Erythroblast (primary cell): ENCODE measurements at places on chromosomes 7 and 10.
A peak's percentile ranks its signal among the peaks of the same experiment; 100 is the strongest.

GRCh38 chr10:104351061-104351702, 2.5 kb upstream of the CFAP58 start:
- peak; percentile 69 for DNase-seq

DNA sequence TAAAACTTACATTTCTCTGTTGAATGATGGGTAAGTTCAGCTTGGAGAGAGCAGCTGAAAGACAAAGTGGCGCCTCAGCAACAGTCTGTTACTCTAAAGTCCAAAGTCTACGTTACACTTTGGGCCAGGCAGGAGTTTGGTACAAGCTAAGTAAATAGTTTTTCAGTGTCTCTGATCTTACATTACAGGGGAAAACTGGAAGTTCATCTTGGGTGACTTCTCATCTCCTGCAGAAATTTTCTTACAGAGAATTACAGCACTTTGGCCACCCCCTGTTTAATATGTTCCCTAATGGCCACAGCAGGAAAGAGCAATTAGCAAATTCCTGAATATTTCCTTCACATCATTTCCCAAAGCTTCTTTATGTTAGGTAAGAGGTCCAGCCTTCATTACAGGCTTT, 67.1 kb downstream of the ABCC2 start:
- DNase-seq = no peak

GRCh38 chr7:1418505-1419309, 40.6 kb downstream of the MICALL2 start:
- peak; percentile 55 for DNase-seq

DNA sequence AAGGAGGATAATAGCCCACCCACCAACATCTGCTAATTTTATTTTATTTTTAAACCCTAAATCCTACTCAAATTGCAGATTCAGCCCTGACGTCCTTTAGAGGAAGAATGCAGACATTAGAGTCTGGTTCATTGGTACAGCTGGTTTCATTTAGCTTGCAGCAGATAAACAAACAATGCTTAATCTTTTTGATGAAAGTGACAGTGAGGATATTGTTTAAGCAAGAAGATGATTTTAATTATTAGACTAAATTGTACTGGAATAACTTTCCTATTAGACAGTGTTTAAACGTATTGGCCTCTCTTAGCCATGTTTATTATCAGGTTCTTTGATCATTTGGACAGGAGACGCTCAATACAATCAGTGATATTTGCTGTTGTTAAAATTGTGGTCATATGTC, 164.8 kb downstream of the CDK14 start:
- no peak for DNase-seq

DNA sequence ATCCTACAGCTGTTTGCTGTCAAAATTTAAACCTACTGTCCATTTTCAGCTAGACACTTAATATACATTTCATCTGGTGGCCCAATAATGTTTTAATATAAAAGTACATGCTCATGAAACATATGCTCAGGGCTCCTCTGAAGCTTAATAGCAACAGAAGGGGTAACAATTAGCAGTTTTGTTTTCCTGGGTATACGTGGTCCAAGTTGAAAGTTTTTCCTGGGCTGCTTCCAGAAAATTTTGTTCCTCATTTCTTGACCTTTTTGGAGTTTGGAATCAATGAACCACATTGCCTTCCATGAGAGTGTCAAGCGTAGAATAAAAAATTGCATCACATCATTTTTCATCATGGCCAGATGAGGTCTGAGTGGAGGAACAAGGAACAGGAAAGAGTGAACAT, 537.3 kb upstream of the MGMT start:
- DNase-seq = no peak

GRCh38 chr7:106405697-106406141, 120.9 kb upstream of the NAMPT start:
- no peak for DNase-seq

- peak; percentile 35 for DNase-seq
These were observed 47.0 kb upstream of the ELMO1 start for GRCh38 chr7:37495574-37496184.

DNA sequence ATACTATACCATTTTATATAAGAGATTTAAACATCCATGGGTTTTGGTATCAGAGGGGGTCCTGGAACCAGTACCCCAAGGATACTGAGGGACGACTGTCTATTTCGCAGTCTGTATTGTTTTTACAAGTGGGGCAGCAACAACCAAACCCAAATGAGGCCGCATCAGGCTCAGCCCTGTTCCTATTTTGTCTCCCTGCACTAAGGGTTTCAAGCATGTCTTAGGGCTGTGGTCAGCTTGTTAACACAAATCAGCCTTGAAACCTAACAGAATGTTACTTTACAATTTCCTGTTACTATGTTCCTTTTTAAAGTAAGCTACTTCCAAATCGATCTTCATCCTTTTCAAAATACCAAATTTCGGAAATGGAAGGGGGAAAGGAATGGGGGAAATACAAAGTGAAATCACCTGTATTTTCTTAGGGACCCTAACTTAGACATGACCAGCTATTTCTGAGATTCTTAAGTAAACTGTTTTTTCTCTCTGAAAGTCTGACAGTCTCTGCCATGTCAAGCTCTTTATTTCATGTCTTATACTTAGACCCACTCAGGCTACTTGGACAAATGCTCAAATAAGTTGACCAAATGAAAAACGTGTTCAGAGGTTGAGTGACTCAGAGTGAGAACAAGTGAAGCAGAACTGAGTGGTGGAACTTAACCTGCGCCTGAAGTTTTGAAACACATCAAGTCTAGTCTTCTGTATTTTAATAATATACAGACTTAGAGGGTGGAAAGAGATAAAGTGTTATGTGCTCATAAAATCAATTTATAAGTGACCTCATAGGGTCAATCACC, 75.8 kb downstream of the C1GALT1 start:
- no peak for DNase-seq

- DNase-seq = peak; percentile 65
These were observed 209.1 kb downstream of the CCSER2 start for GRCh38 chr10:84537447-84537931.

GRCh38 chr7:293681-294439, 3.9 kb downstream of the FOXL3 start:
- no peak for DNase-seq

DNA sequence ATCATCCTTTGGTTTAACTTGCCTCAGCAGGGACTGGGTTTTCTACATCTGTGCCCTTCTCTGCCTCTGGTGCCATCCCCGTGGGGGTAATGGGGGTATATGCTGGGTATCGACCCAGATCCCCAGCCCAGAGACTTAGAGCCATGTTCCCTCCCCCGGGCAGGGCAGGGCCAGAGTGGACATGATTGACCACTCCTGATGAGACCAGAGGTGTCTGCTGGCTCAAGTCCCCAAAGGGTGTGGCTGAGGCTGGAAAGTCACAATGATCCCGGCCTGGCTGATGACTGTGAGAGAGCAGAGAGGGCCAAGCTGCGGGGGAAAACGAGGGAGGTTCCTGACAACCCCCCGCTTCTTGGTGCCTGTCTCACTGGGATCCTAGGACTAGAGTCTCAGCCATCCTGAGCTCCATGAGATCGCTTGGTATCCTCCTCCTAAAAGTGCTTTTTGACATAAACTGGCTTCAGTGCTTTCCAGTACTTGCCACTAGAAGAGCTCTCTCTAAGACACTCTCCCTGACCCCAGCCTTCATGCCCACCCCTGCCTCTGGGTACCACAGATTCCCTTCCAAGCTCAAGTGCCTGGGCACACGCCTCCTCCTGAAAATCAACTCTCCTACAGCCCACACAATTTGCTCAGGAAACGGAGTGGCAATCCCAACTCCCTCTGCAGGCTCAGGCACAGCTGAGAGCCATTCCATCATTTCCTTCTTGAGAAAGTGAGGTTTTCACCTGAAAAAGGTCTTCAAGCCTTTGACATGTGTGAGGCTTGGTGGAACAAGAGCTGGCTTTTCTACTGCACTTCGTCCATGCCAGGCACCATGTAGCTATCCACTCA, 33.9 kb downstream of the DRGX start:
- no peak for DNase-seq

DNA sequence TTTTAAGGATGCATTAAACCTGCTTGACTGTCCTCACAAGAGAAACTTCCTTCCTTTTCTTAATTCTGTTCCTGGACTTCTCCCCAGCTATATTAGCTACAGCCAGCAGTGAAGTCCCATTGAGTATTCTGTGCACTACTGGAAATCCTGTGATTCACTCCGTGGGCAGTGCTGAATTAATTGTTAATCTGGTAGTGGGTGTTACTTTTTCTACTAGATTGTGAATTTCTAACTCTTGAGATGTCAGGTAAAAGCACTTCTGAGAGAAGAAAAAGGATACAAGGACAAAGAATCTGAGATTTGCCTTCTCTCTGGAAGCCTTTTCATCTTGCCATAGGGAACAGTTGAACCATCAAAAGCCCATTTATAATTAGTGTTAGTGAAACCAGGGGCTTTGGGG, 33.9 kb downstream of the CYCS start:
- no peak for DNase-seq

DNA sequence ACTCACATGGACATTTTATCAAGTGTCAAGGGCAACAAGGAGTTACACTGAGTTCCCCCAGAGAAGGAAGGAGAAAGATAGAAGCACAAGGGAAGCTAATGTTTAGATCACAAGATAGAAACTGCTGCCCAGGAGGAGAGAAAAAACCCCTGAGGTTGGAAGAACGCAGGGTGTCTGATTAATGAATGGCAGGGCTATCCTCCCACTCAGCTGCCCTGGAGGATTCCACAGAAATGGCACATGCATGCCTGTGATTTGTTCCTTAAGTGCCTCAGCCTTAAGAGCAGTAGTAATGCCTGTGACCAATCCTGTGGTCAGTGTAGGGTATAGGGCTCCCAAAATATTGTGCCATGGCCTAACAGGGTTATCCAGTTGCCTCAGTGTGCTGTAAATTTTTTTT, 20.2 kb downstream of the DNAJB9 start:
- DNase-seq = no peak

GRCh38 chr7:141333459-141333858, 217.8 kb upstream of the AGK start:
- no peak for DNase-seq

GRCh38 chr10:88095223-88095721, 231.8 kb downstream of the PTEN start:
- DNase-seq = no peak

DNA sequence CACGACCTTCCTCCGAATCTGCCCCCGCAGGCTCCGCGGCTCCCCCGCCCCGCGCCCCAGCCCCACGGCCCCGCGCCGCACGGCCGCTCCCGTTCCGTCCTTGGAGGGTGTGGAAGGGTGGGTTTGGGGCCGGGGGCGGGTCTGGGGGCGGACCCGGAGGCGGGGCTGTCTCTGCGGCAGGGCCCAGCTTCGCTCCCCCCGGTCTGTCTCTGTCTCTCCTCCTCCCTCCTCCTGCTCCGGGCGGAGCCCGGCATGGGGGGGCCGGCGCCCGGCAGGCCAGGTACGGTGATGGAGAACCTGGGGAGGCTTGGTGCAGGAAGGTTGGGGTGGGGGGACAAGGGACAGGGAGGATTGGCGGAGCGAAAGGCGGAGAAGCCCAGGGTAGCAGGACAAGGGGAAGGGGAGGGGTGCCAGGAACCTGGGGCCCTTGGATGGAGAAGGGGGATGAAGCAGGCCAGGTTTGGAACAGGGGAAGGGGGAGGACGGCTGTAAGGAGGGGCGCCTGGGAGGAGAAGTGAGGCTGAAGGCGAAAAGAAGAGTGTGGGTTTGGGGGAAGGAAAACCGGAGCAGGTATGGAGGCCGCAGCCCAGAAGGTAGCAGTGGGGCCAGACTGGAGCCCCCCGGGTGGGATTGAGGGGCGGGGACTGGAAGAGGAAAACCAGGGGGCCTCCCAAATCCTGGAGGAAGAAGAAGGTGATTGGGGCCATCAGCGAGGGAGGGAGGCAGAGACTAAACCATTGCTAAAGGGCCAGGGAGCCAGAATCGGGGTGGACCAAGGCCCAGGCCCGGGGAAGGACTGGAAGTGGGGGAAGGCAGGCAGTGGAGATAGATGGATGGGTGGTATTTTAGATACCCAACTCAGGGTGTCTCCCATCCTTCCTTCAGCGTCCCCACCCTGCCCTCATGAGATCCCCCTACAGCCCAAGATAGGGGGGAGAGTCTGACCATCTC, at the start of gene NYAP1:
Gene NYAP1 (plus strand): TSS at position 206 of the 951 bp plus-strand sequence. CDS start 1,385 bp downstream, outside the sequence.
- peak; percentile 78 for DNase-seq

DNA sequence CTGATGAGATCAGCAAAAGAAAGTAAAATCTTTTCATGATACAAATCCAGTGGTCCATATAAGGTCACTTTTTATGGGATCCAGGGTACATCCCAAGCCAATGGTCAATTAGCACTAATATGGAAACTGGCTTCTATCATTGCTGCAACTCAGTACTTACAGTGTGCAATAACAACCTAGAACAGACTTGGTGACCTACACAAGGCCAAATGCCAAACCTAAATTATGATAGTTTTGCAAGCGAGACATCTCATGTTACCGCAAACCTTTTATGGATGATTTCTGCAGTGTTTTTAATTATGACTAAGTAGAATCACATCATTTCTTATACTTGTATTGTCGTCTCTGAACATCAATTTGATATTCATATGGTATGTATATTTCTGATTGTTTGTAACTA, 583.5 kb upstream of the SEMA3D start:
- no peak for DNase-seq

DNA sequence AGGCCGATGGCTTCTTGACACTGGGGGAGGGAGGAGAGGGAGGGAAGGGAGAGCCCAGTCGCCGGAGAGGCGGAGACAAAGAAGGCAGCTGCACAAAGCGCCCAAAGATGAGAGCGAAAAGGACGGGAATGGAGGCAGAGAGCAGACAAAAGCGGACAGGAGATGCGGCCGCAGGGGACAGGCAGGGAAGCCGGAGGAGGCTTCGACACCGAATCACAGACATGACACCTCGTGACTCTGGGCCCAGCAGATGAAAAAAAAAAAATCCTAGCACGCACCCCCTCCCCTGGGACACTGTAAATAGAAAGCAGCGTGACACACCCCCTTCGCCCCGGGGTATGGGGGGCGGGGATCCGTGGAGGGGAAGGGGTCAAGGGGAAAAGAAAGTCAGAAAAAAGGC, 976 bp downstream of the NAT16 start:
- DNase-seq = no peak

DNA sequence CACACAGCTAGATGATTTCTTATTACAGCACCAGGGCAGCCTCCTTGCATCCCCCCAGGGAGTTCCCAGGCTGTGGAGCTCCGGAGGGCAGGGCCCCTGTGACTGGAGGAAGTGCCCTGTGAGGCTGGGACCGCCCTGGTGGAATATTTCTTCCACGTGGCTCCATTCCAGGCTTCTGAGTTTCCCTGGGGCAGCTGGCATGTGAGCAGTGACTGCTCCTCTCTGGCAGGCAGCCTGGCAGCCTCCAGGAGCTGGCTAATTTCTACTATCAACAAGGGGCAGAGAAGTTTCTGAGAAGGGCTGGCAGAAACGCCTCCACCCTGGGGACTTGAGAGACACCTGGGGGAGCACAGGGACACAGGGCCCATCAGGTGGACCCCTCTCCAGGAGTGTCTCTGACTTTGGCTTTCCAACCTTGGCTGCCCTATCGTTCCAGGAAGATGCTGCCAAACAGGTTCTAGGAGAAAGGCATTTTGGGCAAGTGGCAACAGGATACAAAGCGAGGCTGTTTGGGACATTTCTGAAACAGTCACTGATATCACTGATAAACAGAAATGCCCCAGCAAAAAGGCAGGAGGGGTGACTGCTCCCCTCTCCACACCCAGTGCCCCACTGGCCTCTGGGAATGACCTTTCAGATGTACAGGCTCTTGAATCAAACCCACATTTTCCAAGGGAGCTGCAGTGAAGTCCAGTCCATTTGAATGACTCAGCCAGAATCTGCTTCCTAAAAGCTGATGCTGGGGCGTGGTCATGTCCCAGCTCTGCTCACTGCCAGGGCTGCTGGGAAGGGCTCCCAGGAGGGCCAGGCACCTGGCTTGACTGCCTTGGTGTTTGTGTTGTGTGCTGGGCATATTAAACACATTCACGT, 16.1 kb downstream of the MYOF start:
- no peak for DNase-seq

GRCh38 chr10:119441921-119442757, 100.4 kb downstream of the RGS10 start:
- DNase-seq = no peak

- DNase-seq = no peak
These were observed 4.7 kb upstream of the JAKMIP3 start for GRCh38 chr10:132061030-132061429.
